ENCODE measurements at places on chromosomes 1 and 21.
A peak's percentile ranks its signal among the peaks of the same experiment; 100 is the strongest.

- no peak for DNase-seq
These were observed 43.5 kb upstream of the ATF3 start for GRCh38 chr1:212565079-212565478.

GRCh38 chr1:23664837-23665795, 26.5 kb upstream of the RPL11 start:
- DNase-seq, result peak; percentile 16

DNA sequence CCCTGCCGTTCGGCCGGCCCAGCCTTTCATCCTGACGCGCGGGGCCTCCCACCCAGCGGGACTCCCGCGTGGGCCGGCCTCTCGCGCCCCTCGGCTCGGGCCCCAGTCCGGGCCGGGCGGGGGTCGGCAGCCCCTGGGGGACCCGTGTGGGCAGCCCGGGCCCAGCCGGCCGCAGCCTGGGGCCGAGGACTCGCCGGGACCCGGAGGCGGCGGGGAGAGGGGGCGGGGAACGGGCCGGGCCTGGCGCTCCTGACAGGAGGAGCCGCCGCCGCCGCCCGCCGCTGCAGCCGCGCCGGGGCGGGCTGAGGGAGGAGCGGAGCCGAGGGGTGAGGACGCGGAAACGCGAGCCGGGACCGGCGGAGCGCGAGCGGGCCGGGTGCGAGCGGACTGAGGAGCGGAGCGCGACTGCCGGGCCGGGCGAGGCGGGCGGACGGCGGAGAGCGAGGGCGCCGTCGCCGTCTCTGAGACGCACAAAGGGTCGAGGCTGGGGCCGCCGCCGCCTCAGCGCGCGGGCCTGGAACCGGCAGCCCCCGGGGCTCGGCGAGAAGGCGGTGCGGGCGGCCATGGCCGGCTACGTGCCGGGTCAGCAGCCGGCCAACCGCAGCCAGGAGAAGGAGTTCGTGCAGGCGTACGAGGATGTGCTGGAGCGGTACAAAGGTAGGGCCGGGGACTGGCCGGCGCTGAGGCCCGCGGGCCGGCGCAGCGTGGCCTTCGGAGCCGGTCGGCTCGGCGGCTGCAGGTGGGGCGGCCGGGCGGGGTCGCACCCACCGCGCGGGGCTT, 79.1 kb downstream of the NDUFS5 start:
- peak; percentile 41 for DNase-seq

- peak; percentile 45 for DNase-seq
These were observed 7.0 kb upstream of the TRIM45 start for GRCh38 chr1:117128323-117129079.

GRCh38 chr1:165747632-165748447, 20.8 kb downstream of the TMCO1 start:
- no peak for DNase-seq

DNA sequence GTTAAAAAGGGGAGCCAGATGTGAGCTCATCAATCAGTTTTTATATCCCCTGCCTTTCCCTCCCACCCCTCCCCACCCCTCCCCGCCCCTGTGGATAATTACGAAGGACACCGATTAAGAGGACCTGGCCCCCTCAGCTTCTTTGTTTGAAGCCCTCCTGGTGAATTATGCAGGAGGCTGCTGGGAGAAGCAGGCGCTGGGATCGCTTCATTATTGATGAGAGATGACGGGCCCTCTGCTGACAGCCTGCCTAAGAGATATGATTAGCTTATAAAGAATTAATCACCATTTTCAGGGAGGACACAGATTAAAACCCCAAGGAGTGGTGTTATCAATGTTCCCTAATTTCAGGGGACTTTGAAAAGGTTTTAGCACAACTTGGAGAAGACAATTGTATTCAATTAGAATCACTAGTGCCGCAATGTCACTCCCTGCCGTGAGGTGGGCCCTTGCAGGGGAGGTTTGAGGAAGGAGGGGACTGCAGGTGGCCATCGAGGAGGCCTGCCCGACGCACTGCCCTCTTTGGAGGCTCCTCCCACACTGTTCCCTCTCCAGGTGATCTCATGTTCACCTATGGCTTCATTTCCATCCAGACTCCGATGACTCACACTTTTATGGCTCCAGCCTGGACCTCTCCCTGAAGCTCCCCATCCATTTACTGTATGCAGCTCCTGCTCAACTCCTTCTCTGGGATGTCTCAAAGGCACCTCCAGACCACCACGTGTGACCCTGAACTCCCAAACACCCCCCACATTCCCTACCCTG, 67.0 kb upstream of the KLHDC7A start:
- no peak for DNase-seq

GRCh38 chr1:119384591-119384990, 16.0 kb downstream of the HAO2 start:
- no peak for DNase-seq

Measured in hematopoietic multipotent progenitor cell treated with erythropoietin and hydrocortisone succinate and interleukin-3 and kit ligand, for 15 days (in vitro differentiated cells).